ENCODE measurements at places on chromosomes 11 and 22. TPM values are rescaled to one million over a fixed set of nuclear protein-coding genes. Genes with fewer than 3 reads are reported as not detected.

CD59 gene
- total RNA-seq: 597 TPM

VWCE gene
- 1.1 TPM for total RNA-seq

DCUN1D5 gene
- total RNA-seq: 53.8 TPM

DNA sequence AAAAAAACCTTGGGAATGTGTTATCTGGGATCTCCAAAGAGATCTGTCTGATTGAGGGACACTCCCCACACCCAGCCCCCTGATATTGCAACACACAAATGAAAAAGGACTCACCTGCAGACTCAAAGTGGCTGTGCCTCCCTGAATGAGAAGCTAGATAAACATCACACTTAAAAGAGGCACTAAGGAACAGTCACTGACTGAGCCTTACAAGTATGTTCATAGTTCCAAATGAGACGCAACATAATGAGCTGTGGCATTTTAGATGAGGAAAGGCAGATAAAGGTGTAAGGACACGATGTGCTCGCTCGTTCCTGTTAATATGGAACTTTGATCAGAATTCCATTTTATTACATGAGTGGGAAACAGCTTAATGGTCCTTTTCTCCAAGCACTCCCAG, 21.0 kb upstream of the CFAP300 start:
- DNase-seq: no peak

DNA sequence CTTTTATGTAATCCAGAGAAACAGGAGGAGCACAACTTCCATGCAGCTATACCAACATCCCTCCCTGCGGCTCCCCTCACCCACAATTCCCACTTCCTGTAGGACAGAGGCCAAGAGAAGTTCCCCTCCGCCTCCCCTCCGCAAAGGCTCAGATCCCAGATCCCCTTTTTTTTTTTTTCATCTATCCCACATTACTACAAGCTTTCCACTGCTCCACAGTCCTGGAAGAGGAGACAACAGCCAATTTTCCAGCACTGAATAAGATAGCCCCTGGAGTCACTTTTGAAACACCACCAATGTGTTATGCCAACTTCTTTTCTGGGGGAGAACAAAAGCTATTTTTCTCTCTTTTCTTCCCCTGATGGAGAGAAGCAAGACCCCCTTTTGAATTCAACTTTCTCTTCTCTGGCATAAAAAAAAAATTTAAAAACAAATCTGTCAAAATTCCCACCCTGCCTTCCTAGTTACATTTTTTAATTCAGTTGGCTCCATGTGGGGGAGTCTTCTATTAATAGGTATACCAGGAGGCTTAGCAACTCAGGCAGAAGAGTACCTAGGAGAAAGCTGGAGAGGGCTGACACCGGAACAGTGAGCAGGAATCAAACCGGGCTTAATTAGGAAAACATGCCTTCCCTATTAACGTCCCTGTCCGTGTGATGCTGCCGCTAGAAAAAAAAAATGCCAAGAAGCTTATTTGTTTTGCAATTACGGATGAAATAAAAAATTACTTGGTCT, 543.4 kb downstream of the BUD13 start:
- no peak for DNase-seq
